Kidney epithelial cell (primary cell): ENCODE measurements at places on chromosomes 3 and 15.
A peak's percentile ranks its signal among the peaks of the same experiment; 100 is the strongest.

GRCh38 chr3:124444896-124445295 lies 285.4 kb upstream of the UMPS start:
- DNase-seq = no peak

DNA sequence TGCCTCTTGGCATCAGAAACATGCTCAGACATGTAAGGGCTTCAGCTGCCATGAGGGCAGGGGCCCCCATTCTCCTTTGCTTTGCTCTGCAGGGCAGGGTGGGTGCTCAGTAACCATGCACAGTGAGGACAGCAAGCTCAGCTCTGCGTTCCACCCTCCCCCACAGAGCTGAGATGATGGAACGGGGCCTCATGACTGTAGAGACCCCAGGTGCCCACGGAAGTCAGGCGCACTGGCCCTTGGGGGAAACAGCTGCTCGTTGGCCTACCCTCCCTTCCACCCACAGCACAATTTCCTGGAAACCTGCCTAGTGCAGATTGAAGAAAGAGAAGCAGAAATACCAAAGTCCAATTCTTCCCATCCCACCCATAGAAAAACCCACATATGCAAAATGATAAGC lies 10.5 kb downstream of the CTXND1 start:
- DNase-seq = no peak

DNA sequence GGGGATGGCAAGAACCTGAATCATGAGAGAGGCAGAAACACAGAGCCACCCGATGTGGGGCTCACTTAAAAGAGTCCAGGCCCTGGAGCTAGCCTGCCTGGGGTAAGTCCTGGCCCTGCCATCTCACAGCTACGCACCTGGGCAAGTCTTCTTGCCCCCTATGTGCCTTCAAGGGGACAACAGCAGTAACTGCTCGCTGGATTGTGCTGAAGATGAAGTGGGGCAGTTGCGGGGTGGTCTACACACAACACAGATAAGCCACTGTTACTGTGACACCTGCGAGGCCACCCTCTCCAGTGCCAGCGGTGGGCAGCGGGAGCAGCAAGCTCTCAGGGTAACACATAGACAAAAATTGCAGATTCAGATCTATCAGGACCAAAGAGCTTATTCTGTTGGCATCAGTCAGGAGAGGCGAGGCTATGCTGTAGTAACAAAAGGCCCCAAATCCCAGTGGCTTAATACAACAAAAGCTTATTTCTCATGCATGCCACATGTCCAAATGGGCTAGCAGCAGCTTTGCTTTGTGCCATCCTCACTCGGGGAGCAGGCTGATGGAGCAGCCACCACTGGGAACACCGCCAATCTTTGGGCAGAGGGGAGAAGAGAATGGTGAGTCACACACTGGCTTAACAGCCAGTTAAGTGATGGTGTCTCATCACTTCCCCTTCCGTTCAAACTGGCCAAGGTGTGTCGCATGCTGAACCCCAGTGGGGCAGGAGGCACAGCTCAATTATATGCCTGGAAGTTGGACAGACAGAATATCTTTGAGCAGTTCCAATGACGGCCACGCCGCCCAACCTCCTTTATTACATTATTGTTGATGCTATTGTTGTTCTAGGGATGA lies 78.3 kb downstream of the WNT7A start:
- DNase-seq = peak; percentile 25

- DNase-seq = no peak
Observed at GRCh38 chr3:195556390-195556789, 13.3 kb upstream of the PPP1R2 start.

DNA sequence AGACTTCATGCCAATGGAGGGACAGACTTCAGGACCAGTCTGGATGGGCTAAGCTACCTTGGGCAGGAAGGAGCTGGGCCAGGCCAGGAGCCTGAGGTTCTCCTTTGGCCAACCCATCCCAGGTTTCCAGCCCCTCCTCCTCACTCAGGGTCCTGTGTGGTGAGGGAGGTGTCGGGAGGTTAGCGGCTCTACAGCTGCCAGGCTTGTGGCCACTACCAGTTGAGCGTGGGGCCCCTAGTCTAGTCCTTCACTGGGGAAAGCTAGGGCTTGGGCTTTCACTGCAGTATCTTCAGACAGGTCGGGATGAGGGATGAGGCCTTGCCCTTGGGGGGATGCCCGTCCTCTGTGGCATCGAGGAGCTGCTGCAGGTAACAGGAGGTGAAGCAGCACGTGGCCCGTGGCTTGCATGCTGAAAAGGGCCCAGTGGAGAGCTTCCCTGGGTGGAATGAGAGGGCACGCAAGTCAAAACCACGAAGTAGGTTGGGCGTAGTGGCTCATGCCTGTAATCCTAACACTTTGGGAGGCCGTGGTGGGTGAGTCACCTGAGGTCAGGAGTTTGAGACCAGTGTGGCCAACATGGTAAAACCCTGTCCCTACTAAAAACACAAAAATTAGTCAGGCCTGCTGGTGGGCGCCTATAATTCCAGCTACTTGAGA lies 8.5 kb upstream of the FANCD2 start:
- no peak for DNase-seq

GRCh38 chr3:130918328-130918727 lies 24.4 kb downstream of the ATP2C1 start:
- no peak for DNase-seq

- no peak for DNase-seq
Observed at GRCh38 chr3:170418422-170419398, at the start of gene CLDN11. TSS of gene CLDN11 (plus strand) at chr3:170418868. CDS start at chr3:170419067, 199 bp downstream.

GRCh38 chr3:156417559-156418132 lies 137.3 kb downstream of the SSR3 start:
- no peak for DNase-seq

DNA sequence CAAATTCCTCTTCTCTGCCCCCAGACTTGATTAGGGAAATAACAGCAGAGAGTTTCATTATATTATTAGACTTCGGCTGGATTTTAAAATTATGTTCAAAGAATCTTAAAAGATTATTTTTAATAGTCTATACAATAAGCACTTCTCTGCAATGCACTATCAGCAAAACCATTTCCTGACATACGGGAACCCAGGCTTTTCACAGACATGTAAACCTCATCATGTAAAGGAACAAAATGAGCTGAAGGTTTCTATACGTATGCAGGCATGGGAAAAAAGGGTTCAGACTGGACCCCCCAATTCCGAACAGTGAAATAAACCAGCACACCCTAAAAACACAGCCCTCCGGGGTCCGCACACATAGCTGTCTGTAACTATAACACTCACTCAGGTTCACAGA lies 77.5 kb upstream of the LMOD3 start:
- DNase-seq = no peak

DNA sequence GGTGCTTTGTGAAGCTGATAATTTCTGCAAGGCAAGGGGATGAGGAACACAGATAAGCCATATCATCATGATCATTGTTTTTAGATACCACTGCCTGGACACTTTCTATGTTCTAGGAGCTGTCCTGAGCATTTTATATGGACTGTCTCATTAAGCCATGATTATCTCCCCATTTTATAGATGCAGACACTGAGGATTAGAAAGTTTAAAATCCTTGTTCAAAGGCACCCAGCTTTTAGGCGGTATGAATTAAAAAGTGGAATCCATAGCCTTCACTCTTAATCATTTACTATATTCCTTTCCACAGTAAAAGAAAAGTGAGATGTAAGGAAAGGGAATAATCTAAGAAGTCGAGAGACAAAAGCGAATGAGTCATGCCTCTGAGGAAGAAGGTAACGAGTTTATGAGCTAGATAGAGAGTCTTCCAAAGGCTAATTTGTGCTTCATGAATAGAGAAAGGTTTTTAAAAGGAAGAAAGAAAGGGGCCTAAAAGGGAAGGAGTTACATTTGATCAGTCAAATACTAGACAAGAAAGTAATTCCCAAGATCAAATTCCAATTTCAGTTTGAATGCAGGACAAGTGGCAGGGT lies 856.0 kb downstream of the FHIT start:
- no peak for DNase-seq
